Vagina (tissue), 2 donors: ENCODE measurements at places on chromosomes 4 and X.

DNA sequence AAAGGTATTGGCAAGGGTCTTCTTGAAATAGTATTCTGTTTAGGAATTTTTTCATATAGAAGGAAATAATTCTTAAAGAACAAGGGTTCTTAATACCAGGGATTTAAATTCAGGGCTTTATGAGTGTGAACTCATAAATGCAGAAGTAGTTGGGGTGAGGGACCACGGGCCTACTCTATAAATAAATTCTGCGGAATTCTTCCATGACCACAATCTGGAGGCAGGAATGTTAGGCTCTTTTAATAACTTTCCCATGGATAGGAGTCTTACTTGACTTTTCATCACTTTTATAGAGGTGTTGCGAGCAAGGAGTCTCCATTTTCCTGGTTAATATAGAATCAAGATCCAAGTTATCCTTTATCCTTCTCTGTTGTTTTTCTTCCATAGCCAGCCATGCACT lies 76.7 kb upstream of the SLC4A4 start:
- DNase-seq = no peak

DNA sequence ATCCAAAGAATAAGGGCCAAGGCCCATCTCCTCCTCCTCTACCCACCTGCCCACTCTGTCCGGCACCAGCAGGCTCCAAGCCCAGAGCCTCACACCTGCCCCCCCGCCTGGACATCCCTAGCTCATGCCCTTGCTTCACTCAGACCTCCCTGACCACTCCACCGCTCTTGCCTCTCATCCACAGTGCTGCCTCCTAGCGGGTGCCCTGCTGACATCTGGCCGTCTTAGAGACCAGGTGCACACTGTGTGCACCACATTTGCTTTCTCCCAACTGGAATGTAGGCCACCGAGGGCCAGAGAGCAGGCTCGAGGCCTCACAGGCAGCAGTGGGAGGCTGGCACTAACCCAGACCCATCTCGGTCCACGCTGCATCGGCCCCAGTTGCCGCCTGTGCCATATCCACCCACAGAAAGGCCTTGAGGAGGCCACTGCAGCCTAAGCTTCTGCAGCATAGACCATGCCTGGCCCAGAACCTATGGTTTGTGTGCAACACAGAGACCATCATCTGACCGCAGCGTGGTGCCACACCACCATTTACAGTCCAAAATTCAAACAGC lies 13.5 kb downstream of the LETM1 start:
- DNase-seq = no peak

DNA sequence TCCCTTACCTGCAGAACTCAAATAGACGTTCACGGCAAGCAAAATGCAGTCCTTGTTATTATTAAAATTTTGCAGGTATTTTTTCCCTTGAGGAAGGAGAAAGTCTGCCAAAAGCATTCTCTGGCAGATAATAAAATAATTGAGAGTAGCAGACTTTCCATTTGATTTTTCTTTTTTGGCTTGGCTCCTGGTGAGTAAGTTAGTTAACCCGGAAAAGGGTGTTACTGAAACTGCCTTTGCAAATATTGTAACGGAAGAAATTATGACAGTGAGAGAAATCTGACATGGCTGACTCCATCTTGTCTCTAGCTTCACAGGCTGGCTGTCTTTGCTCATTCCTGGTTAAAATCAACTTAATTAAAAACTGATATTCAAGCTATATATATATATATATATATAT lies 100.5 kb downstream of the GPR143 start:
- DNase-seq = no peak

- DNase-seq = no peak
These were observed 628 bp downstream of the ZCCHC12 start for GRCh38 chrX:118824173-118824730.

DNA sequence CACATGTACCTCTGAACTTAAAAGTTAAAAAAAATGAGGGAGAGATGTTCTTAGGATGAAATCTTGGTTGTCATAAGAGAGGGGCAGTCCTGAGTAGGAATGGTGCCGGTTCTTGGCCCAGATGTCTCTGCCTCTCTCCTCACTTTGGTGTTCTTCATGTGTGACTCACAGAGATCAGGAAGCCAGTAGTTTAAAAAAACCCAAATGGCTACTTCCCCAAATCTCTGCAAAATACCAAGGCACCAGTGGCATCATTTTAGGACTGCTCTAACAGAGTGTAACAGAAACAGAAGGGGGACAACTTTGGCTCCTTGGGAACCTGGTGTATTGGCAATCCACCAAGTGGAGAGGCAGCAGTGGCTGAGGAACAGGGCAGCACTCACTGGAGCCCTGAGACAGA lies 116.8 kb downstream of the SCD5 start:
- DNase-seq = no peak

DNA sequence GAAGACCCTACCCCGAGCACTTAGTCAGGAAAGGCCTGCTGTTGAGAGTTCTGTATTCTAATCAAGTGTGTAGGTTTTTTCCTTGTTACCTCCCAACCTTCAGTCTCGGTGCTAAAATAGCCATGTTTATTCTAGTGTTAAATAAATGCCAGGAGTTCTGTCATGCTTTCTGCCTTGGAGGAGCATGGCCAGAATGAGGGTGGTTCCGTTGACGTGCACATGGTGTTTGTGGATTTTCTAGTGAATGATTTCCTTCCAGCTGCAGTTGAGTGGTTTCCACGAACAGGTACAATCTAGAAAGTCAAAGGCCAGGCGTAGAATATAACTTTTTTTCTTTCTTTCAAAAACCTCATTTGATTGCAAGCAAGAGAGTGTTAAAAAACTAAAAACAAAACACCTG lies 21.0 kb downstream of the TRMT44 start:
- no peak for DNase-seq
